Psoas muscle (tissue), 8 donors: ENCODE measurements at places on chromosomes 1 and 21. TPM values are rescaled to one million over a fixed set of nuclear protein-coding genes. Genes with fewer than 3 reads are reported as not detected.

GRCh38 chr21:35050348-35051286, 1.5 kb upstream of the RUNX1 start:
- DNase-seq, result no peak

DNA sequence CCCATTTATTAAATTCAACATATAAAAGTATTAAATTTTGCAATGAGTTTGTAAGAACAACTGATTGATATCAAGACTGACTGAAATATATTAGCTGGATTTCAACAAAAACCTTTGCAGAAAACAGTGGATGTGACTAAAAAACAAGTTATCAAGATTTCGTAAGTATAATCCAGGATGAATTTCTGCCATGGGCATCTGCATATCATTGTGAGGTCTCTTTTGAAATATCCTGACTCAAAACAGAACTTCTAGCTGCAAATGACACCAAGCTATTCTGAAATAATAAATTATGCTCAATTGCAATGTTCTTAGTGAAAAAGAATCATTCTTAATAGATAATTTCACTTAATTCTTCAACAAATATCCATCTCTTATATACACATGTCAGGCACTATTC, 52.6 kb downstream of the CD34 start:
- DNase-seq, result no peak

GRCh38 chr1:183590244-183591191, at the start of gene NCF2:
TSS of gene NCF2 (minus strand) at chr1:183590459. CDS start at chr1:183590329, 130 bp downstream.
- no peak for DNase-seq

DNA sequence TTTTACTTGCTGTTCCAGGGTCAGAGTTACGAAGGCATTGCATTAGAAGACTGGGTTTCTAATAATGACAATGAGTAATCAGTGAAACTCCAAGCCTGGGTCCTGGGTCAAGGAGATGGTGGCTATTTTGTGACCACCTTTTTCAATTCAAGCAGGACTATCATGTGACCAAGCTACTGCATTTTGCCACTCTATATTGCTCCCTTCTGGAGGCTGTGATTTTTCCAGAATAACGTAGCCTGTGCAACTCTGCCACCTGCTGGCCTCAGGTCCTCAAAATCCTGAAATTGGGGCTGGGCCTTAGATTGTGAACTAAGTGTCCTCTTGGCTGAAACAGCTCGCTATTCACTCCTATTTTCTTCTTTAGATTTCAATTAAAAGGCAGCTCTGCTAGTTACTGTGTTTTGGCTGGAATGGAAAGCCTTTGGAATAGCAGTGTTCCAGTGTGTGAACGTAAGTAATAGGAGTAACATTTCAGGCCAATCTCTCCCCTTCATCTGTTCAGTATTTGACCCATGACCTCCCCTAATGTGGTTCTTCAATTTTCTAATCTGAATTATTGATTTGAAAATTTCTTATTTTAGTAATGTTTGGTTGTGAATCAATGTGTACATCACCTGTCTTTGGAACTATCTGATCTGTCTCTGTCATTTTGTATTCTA, 52.9 kb upstream of the CD46 start:
- no peak for DNase-seq

- no peak for DNase-seq
These were observed 4.1 kb upstream of the TOE1 start for GRCh38 chr1:45335855-45336324.

DNA sequence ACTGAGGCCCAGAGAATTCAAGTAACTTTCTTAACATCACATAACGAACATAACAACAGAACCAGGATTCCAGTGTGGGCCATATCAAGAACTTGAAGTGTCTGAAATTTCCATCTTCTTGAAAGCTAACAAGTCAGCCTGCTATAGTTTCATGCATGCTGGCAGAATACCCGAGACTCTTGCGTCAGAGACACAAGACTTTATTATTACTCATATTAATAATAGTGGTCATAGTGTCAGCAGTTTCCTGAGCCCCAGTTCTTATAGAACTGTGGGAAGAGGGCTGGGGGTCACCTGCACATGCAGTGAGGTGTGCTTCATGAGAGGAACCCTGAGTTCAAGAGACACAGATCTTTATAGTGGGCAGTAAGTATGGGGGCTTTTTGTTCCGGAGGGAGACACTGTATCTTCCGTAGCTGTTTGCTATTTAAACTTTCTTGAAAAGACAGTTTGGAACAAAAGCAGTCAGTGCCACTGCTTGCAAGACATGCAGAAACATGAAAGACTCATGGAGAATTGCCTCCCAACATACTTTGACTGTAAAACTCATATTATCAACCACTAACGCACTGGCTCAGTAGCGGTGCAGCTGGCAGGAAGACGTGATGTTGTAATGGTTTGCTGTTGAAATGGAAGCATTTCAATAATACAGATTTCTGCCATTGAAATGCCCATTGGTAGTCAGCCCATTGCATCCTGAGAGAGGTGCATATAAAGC, 339.2 kb downstream of the ADGRL2 start:
- no peak for DNase-seq

GRCh38 chr1:94265011-94265422, 27.6 kb upstream of the ARHGAP29 start:
- no peak for DNase-seq

DNA sequence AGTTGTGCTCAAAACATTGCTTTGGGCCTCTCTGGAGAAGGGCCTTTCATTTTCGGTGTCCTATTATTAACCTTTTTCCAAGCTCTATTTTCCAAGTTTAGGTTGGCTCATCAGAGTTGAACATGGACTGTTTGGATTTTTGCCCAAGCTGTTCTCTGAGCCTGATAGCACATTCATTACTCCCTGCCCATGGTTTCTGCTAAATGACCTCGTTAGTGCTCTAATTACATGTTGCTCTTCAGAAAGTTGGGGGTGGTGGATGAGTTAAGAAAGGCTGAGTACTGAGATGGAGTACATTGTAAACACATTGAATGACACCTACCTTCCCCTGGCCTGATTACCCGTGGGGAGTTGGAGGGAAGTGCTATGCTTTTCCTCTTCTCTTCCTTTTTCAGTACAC, 38.9 kb downstream of the LMO4 start:
- no peak for DNase-seq

- no peak for DNase-seq
These were observed 23.6 kb downstream of the ARMH1 start for GRCh38 chr1:44698138-44698537.

- no peak for DNase-seq
These were observed 16.1 kb downstream of the DIPK1A start for GRCh38 chr1:92944901-92945747.

DNA sequence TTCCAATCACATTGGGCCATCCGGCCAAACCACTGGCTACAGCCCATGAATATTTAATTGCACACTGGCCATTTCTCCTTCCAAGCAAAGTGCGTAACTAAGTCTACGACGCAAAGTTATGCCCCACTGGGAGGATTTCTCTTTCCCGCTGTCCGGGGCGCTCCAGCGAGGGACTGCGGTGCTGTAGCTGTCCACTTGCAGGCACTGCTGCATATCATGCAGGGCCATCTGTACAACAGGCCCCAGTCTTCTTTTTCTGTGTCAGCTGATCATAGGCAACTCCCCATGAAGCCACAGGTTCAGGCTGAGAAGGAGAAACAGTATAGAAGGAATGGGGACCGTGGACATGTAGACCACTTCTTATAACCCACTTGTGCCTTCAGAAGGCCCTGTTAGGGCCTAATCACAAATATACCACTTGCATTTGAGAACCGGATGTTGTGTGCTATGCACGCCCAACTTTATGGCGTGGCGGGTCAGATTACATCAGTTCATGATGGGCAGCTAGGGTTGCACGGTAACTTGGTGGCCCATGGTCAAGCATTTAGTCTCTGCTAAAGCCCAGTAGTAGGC, 58.0 kb downstream of the ADSS2 start:
- DNase-seq, result no peak

GRCh38 chr21:15219039-15219438, 154.2 kb upstream of the NRIP1 start:
- no peak for DNase-seq

The CELA3B gene
- total RNA-seq, result not detected

The FCER1G gene
- total RNA-seq, result 9.4 TPM

The ANKRD65 gene
- 0.77 TPM for total RNA-seq

The KCNA2 gene
- total RNA-seq, result 0.05 TPM
